Heart right ventricle (tissue), 16 donors: ENCODE measurements at places on chromosomes 5 and 9. TPM values are rescaled to one million over a fixed set of nuclear protein-coding genes. Genes with fewer than 3 reads are reported as not detected.
A peak's percentile ranks its signal among the peaks of the same experiment; 100 is the strongest.

The TMEM252 gene
- not detected for total RNA-seq

The TXNDC8 gene
- total RNA-seq: not detected

The TAS2R1 gene
- total RNA-seq: not detected

The CDH6 gene
- 3.3 TPM for total RNA-seq

The TLR4 gene
- 16.9 TPM for total RNA-seq

The DMRT3 gene
- not detected for total RNA-seq

DNA sequence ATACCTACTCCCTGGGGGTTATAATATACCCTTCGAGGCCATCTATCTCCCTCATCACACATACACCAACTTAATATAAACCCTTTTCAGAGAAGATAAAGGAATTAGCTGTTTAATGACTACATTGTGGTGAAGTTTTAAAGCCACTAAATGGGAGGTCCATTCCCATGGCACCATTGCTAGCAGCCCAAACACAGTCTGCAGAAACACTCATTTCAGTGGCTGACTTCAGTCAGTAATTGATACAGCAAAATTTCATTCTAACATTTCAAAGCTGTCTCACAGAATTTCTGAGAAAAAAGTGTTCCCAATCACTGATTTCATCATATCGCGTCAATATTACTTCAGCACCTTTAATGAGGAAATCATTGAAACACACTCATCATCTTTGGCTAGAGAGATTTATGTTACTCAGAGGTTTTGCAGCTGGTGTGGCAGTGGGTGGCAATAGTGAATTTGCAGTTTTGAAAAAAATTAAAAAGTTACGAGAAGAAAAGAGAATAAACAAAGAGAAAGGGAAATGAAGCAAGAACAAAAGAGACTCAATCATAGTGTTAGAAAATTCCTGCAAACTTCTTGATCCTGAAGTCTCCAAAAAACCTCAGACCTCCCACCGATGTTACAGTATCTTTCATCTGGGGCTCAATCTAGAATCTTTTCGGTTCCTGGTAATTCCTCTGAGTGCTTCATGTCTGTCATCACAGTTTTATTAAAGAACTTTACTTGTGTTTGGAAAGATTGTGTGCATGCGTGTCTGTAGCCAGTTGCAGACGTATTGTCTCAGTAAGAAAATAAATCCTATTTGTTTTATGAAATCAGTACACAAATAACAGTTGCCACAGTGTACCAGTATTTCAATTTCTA lies 105.0 kb downstream of the ERCC6L2 start:
- DNase-seq: no peak

GRCh38 chr9:99244344-99245260 lies 22.5 kb downstream of the SEC61B start:
- no peak for DNase-seq

GRCh38 chr9:81595887-81596543 lies 93.3 kb downstream of the TLE1 start:
- DNase-seq: no peak

DNA sequence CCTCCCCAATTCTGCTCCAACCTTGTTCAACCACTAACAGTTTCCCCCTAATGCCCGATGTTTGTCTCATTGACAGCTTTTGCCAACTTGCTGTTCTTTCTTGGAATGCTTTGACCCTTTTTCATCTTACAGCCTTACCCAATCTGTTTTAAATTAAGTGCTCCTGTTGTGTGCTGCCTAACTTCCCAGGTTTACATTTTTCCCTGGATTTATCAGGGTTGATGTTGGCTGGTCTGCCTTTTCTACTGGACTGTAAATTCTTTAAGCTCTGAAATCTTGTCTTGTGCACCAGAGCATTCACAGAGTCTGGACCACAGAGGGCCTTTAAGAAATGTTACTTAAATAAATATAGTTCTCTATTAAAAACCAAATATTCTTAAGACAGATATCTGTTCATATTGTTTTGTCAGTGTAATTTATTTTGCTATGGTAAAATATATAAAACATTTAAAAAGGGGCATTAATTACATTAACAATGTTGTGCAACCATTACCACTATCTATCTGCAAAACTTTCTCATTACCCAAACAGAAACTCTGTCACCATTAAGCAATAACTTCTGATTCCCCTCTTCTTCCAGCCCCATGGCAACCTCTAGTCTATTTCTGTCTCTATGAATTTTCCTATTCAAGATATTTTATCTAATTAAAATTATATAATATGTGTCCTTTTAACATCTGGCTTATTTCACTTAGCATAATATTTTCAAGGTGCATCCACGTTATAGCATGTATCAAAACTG lies 73.0 kb downstream of the OSTF1 start:
- DNase-seq: no peak

GRCh38 chr9:83477120-83477519 lies 61.1 kb downstream of the FRMD3 start:
- DNase-seq: no peak

- peak; percentile 79 for DNase-seq
These were observed at the start of gene RAI14 for GRCh38 chr5:34656001-34656699. Gene RAI14, plus strand, starts transcription at chr5:34656328. Its CDS starts 30,592 bp downstream, at chr5:34686920.

- peak; percentile 54 for DNase-seq
These were observed 20.4 kb upstream of the IER5L start for GRCh38 chr9:129198319-129199043.

DNA sequence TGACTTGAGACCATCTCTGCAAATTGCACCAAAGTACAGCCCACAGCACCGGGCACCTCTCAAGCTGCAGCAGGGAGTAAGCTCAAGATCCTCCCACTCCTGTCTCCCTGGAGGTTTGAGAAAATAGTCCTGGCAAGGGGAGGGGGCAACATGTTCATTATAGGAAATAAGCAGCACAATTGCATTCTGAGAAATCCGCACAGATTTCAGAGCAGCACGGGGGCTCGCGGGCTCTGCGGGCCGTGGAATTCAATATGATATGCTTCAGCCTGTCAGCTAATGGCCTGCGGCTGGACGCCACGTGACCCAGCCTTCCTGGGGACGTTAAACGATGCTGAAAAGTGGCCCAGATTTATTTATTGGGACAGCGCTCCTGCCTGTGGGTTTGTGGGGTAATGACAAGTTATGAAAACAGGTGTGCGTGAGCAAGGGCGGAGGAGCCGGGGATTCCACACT lies 156.4 kb downstream of the DAB2IP start:
- no peak for DNase-seq

- no peak for DNase-seq
These were observed 188.4 kb downstream of the C9orf50 start for GRCh38 chr9:129432297-129433154.

- DNase-seq: no peak
These were observed 2.6 kb upstream of the UAP1L1 start for GRCh38 chr9:137074657-137075274.
